ENCODE measurements at places on chromosomes 4 and X.

GRCh38 chr4:107970063-107970798, 19.5 kb upstream of the HADH start:
- no peak for DNase-seq

GRCh38 chrX:139199933-139200332, 330.6 kb upstream of the F9 start:
- DNase-seq: no peak

DNA sequence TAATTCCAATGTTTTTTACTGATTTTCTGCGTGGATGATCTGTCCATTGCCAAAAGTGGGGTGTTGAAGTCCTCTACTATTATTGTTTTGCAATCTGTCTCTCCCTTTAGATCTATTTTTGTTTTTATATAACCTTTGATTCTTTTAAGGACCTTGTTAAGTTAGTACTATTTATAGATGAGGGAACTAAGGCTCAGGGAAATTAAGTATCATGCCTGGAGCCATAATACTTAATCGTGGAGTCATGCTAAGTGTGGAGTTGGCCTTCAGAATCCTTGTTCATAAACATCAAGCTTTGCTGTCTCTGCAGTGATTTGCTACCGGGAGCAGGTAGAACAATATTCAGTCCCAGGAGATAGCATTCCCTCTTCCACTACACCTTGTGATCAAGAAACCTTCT, 31.0 kb downstream of the SGMS2 start:
- no peak for DNase-seq

DNA sequence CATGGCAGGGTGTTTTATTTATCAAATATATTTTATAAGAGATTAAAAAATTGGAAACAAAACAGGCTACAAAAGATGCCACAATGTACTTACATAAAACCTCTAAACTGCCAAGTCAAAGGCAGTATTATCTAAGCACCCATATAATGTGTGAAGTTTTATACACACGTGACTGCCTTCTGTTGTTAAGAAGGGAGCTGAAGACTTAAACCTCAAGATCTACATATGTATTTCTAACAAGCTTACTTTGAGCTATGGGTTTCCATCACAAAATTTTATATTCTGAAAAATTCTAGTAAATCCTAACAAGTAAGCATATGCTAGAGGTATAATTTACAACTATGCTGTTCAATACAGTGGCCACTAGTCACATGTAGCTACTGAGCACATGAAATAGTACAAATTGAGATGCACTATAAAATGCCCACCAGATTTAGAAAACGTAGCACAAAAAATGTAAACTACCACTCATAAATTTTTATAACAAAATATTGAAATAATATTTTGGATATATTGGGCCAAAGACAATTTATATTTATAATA, 9.8 kb downstream of the ATP8A1 start:
- no peak for DNase-seq

DNA sequence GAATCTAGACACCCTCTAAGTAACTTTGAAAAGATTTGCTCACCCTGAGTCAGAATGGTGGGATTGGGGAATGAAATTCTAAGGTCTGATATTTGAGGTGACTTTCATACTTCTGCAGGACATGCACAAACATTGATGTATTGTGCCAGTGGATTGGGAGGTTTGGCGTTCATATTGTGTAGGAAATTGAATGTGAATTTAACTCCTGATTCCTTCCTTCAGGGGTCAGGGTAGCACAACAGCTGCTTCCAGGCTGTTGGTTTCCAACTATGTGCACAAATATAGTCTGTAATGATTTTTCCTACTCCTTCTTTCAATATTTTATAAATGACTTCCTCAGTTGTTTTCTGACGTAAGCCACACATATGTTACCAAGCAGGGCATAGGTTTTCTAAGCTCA, 3.1 kb downstream of the IL1RAPL1 start:
- DNase-seq: no peak

GRCh38 chr4:171067422-171067821, 745.8 kb upstream of the GALNTL6 start:
- no peak for DNase-seq

DNA sequence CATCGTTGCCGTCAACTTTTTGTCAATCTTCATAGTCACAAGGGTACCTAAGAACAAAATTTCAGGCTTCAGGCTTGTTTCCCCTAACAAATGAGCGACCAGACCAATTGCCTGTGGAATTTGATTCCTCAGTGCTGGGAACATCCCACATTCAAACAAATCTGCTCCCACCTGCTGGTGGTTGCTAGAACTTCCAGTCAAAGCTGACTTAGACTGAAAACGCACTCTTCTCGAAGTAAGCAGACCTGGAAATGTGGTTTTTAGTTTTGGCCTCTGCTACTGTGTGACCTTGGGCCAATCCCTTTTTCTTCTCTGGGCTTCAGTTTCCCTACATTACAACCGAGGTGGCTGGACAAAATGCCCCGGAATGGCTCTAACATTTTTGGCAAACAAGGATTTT, 1.8 kb upstream of the GABRQ start:
- peak; percentile 65 for DNase-seq

- DNase-seq: no peak
These were observed 104.6 kb downstream of the TNIP2 start for GRCh38 chr4:2651546-2651945.

- peak; percentile 78 for DNase-seq
These were observed 13.6 kb downstream of the EXOC1 start for GRCh38 chr4:55866973-55867574.

GRCh38 chrX:65196758-65197360, 220.6 kb upstream of the ZC4H2 start:
- DNase-seq: no peak

DNA sequence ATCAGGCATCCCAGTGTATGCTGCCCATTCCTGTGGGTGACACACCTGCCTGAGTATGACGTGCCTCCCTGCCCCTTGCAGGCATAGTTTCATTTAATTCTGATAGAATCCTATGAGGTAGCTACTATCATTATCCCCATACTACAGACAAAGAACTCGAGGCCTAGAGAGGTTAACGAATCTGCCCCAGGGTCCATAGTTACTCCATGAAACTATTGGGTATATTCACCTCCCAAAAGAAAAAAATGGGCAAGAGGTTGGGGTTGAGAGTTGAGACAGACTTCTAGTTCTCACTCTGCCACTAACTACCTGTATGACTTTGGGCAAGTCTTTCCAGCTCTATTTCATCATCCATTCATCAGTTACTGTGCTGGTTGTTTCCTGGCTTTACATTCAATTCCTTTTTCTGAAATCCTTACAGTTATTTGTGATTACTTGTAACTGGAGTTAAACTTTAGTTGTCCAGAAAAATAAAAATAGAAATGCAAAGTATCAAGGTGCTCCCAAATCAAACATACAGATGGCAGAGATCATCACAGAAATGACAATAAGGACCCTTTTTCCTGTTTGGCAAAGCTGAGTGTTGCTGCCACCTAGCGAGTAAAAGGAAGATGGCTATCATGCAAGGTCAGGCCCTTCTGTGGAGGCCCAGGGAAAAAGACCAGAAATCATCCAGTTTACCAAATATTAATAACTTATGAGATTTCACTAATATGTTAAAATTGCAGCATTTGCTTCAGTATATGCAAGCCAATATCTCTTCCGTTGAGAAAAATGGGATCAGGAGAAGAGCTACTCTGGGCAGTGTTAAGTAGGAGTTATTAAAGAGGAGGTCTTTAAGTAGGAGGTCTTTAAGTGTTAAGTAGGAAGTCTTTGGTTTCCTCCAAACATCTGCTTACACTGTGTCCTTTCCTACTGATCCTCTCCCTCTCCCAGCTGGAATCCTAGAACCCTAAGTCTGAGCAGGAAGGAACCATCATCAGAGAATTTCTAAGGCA, 17.1 kb upstream of the MAP7D3 start:
- peak; percentile 41 for DNase-seq

DNA sequence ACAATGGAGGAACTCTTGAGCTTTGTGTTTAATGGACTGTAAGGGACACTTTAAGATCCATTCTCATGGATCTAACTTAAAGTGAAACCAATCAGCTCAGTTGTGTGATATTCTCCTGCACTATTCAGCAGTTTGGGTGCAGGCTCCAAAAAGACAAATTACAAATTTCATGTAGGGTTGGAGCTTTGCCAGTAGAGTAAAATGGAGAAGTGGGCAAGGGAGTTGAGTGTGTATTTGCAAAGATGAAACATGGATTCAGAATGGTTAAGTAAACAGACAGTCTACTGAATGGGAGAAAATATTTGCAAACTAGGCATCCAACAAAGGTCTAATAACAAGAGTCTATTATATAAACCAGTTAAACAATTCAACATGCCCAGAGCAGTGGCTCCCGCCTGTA, 21.2 kb upstream of the MID2 start:
- DNase-seq: no peak

DNA sequence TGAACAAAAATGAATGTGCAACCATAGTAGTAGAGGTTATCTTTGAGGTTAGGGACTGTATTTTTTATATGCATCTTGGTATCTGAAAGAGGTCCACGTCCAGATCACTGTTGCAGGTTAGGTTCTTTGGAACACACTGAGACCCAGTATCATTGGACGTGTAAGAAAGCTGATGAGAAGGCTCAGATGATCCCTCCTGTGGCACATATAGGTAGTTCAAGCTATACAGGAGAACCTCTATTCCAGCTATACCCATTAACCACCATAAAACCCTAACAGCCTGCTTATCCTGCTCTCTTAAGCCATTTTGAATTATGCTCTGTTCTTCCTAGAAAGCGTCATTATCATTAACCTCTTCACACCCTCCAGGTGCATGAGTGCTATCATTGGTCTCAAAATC, 930.7 kb upstream of the HS3ST1 start:
- no peak for DNase-seq

DNA sequence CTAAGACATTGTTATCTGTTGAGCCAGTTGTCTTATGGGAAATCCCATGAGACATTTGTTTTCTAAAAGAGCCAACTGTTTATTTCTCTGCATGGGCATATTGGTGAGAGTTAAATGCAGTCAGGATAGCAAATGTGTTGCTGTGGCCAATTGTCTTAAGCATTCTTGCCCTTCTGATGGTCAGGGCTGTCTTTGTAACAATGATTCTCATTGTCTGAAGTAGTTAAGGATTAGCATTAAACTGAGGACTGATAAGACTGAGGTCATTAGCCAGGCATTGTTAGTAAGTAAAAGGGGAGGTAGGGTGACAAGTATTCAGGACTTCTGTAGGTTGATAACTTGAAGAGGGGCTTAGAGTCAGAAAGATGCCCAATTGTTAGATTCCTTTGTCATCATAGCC, 11.2 kb upstream of the MORF4L2 start:
- DNase-seq: no peak

- DNase-seq: no peak
These were observed 13.8 kb downstream of the L1CAM start for GRCh38 chrX:153871946-153872878.

DNA sequence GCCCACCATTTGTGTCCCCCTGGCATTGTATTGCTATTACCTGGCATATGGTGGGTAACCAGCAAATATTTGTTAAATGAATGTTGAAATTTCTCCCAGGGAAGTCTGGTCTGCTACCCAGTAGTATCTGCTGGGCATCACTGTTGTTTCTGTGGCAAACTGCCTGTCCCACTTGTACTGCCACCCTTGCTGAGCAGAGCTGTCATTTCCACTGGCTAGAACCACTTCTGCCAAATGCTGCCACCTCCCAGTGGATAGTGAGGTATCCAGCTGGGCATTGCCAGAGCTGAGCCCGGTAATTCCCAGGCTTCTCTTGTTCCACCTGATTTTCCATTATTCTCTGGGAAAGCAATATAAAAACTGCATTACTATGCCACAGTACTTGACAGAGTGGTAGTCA, 186.7 kb upstream of the NOCT start:
- DNase-seq: no peak

- peak; percentile 22 for DNase-seq
These were observed 15.8 kb downstream of the ART3 start for GRCh38 chr4:76090241-76090691.

- DNase-seq: peak; percentile 75
These were observed 125.4 kb downstream of the ZNF330 start for GRCh38 chr4:141346144-141346543.

GRCh38 chrX:23752740-23753415, 9.8 kb upstream of the ACOT9 start:
- peak; percentile 46 for DNase-seq

DNA sequence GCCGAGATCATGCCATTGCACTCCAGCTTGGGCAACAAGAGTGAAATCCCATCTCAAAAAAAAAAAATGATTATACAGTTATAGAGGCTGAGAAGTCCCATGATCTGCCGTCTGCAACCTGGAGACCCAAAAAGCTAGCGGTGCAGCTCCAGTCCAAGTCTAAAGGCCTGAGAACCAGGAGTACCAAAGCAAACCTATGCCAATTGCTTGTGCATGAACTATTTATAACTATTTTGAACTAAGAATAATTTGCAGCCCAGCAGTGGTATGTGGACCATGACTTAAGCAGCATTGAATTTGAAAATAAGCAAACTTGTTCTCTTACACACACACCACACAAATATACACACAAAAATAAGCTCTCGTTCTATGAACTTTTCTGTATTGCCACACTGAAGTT, 51.8 kb downstream of the TASL start:
- no peak for DNase-seq

GRCh38 chr4:187171706-187172339, 448.2 kb upstream of the FAT1 start:
- no peak for DNase-seq

DNA sequence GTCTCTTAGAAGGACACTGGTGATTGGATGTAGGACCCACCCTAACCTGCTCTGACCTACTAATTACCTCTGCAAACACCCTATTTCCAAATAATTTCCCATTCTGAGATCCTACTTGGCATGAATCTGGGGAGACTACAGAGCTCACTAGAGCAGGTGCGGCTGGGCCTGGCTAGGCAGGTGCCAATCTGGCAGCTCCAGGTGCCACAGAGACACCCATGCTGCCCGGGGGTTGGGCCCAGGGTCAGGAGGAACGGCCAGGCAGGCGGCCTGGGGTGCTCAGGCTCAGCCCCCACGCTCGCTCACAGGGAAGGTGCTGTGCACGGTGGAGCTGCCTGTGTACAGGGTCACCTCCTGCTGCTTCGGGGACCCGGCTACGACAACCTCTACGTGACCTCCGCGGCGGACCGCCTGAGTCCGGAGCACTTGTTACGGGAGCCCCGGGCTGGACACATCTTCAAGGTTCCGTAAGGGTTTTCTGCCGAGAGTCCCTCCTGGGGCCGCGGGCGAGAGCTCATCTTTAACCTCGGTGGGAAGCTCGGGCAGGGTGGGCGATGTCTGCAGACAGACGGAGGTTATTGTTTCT, 26.5 kb upstream of the PLCXD1 start:
- DNase-seq: no peak

- no peak for DNase-seq
These were observed 33.9 kb downstream of the ANK2 start for GRCh38 chr4:113083346-113083745.

GRCh38 chr4:185149392-185149791, 6.3 kb downstream of the SLC25A4 start:
- DNase-seq: no peak
